ENCODE measurements at places on chromosomes 1 and 21.
A peak's percentile ranks its signal among the peaks of the same experiment; 100 is the strongest.

- H3K4me1 ChIP-seq: peaks cover 27% of the 10 kb centered on the region
- no peak overlapping the region for H3K4me3 ChIP-seq
- DNase-seq: no peak
- H3K27me3 ChIP-seq: no peaks in the 10 kb centered on the region
Observed at GRCh38 chr1:211827051-211827450, 3.5 kb downstream of the LPGAT1 start.

DNA sequence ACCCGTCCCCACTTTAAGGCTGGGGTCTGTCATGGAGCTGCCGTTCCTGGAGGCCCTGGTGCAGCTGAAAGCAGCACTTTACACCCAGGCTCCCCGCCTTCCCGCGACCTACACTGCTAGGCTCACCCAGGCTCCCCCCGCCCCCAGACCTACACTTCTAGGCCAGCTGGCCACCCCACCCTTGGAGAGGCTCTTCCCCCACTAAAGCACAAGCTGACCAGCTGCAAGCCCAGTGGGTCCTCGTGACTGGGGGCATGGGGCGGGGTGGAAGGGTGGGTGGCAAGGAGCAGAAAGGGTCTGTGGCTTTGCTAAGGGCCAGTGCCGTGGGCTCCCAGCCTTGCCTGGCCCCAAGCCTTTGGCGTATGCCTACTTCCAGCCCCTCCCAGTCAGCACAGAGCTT, 9.7 kb upstream of the ARHGEF16 start:
- H3K4me1 ChIP-seq: no peaks in the 10 kb centered on the region
- H3K27me3 ChIP-seq: no peaks in the 10 kb centered on the region
- no peak for DNase-seq
- H3K36me3 ChIP-seq: no peaks in the 10 kb centered on the region
- no peak overlapping the region for H3K27ac ChIP-seq

DNA sequence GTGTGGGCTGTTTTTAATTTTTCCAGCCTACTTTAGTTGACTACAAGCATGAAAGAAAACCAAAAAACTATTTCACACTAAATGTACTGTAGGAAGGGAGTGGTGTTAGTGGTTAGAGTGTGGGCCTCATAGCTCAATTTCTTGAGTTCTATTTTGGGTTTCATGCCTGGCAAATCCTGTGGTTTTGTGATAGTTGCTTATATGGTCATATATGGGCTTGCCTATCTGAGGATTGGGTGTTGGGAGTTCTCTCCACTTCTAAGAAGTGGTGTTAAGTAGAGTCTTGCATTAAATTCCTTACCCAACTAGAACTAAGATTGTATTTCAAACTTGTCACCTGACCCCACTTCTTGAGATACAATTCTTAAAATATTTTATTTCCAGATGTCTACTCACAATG, 37.8 kb upstream of the COL11A1 start:
- H3K27me3 ChIP-seq: no peaks in the 10 kb centered on the region
- no peak for DNase-seq
- no peaks in the 10 kb centered on the region for H3K4me1 ChIP-seq
- no peaks in the 10 kb centered on the region for H3K36me3 ChIP-seq
- H3K27ac ChIP-seq: no peak overlapping the region

- no peak overlapping the region for H3K27ac ChIP-seq
- no peaks in the 10 kb centered on the region for H3K27me3 ChIP-seq
- H3K4me3 ChIP-seq: no peak overlapping the region
- no peak for DNase-seq
Observed at GRCh38 chr1:178048426-178048825, 45.5 kb upstream of the RASAL2 start.

- peaks cover 57% of the 10 kb centered on the region for H3K36me3 ChIP-seq
- no peaks in the 10 kb centered on the region for H3K4me1 ChIP-seq
- no peaks in the 10 kb centered on the region for H3K27me3 ChIP-seq
- DNase-seq: no peak
Observed at GRCh38 chr1:17667641-17668040, 87.5 kb upstream of the ACTL8 start.

- no peaks in the 10 kb centered on the region for H3K27me3 ChIP-seq
- H3K4me3 ChIP-seq: no peak overlapping the region
- no peaks in the 10 kb centered on the region for H3K36me3 ChIP-seq
- H3K4me1 ChIP-seq: no peaks in the 10 kb centered on the region
- DNase-seq: no peak
- no peak overlapping the region for H3K27ac ChIP-seq
Observed at GRCh38 chr1:79197421-79197820, 190.9 kb upstream of the ADGRL4 start.

- H3K27me3 ChIP-seq: no peaks in the 10 kb centered on the region
- no peaks in the 10 kb centered on the region for H3K4me1 ChIP-seq
- H3K4me3 ChIP-seq: no peak overlapping the region
- H3K36me3 ChIP-seq: no peaks in the 10 kb centered on the region
Observed at GRCh38 chr1:51073456-51073855, 28.6 kb upstream of the C1orf185 start.

- no peak overlapping the region for H3K4me3 ChIP-seq
- no peak for DNase-seq
- no peaks in the 10 kb centered on the region for H3K36me3 ChIP-seq
Observed at GRCh38 chr21:40615505-40616376, 231.2 kb downstream of the DSCAM start.

DNA sequence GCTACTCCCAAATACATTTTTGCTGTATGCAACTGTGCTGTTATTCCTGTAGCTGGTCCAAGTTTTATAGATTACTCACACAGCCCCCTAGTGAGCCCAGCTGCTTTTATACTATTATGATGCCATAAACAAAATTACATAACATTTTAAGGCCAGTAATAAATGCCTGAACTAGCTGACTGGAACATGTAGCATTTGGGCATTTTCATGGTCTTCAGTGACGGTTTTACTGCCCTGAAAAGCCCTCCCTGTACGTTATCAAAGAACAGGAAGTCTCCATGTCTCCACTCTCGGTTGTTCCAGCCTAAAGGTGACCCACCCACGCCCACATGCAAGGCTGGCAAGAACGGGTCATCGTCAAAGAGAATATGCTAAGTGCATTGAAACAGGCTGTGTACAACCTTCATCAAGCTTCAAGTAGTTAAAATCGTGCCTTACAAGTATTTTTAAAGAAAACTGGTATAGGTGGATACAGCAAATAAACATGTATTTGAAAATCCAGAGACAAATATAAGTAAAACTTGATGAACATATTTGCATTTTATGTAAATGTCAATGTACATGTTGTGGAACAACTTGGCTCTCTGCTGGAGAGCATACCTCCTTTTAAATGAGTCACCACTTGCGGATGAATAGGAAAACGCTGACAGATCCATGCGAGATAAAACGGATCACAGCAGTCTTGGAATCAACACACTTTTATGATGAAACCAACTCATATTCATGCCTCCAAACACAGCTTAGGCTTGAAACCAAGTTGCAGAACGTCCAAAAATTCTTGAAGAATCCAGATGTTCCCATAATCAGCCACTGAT, 520.5 kb downstream of the SMYD3 start:
- H3K36me3 ChIP-seq: no peaks in the 10 kb centered on the region
- no peak overlapping the region for H3K4me3 ChIP-seq
- no peak for DNase-seq
- H3K4me1 ChIP-seq: peaks cover 14% of the 10 kb centered on the region

- H3K27me3 ChIP-seq: no peaks in the 10 kb centered on the region
- H3K27ac ChIP-seq: no peak overlapping the region
- DNase-seq: no peak
Observed at GRCh38 chr1:152225678-152226077, 1.7 kb upstream of the HRNR start.

DNA sequence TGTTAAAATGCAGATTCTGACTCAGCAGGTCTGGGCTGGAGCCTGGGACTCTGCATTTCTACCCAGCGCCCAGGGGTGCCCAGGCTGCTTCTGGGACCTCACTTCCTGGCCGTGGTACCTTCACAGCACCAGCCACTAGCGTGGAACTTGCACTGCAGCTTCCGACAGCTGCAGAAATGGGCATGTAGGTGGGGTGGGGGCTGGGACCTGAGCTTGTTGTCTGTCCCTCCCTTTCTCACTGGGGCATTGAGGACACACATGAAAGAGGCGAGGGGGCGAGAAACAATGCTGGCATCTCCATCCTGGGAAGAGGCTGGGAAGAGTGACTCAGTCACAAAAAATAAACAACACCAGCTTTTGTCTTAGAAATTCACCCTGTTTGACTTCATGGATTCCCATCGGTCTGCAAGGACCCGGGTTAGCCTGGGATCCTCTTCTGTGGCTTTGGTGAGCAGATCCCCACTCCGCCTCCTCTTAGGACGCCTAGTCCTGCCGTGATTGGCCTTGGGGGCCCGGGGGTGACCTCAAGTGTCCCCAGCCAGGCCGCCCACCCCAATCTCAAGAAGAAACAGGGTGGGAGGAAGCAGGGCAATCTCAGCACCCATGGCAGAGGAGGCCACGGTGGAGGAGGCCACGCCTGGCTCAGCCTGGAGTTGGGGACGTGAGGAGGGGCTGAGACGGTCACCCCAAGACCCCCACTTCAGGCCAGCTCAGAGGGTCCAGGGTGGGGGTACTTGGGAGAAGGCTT, 29.9 kb upstream of the POFUT2 start:
- peak overlapping the region; percentile 90 for H3K27ac ChIP-seq
- H3K4me1 ChIP-seq: peaks cover 43% of the 10 kb centered on the region
- H3K36me3 ChIP-seq: no peaks in the 10 kb centered on the region
- DNase-seq: peak; percentile 64

DNA sequence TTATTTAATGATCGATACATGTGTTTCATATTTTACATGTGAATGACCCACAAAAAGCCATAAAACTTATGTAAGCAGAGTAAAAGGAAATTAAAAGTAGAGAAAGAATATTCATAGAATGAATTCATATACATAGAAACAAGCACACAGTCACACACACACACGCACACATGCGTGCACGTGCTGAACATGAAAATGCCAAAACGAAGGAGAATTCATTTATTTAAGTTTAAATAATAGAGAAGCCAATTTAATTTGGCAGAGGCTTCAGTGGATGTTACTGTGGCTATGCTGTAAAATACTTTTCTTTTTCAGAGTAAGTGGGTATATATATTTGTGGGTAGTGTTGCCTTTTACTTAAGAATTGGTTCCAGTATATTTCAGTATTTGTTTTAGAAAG, 145.0 kb upstream of the C21orf91 start:
- no peak overlapping the region for H3K27ac ChIP-seq
- H3K4me1 ChIP-seq: no peaks in the 10 kb centered on the region
- H3K4me3 ChIP-seq: no peak overlapping the region
- H3K36me3 ChIP-seq: no peaks in the 10 kb centered on the region
- H3K27me3 ChIP-seq: no peaks in the 10 kb centered on the region

DNA sequence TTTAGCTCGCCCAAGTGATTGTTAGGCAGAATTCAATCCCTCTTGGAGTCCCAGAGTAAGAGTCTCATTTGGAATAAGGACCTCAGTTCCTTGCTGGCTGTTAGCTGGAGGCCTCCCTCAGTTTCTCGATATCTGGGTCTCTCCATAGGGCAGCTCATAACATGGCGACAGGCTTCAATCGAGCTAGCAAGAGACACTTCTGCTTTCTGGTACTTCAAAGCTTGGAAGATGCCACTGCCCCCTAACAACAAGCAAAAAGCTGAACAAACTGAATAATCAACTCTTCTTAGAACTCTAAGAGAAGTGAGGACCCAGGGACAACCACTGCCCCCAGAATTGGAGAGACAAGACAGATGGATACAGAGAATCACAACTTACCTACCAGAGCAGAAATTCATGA, 86.2 kb downstream of the TEX35 start:
- H3K4me1 ChIP-seq: no peaks in the 10 kb centered on the region
- H3K27me3 ChIP-seq: no peaks in the 10 kb centered on the region
- DNase-seq: no peak
- H3K36me3 ChIP-seq: no peaks in the 10 kb centered on the region

- peak overlapping the region; percentile 59 for H3K27ac ChIP-seq
- peak; percentile 76 for DNase-seq
- H3K36me3 ChIP-seq: no peaks in the 10 kb centered on the region
Observed at GRCh38 chr1:162663589-162664106, 31.4 kb downstream of the DDR2 start.

GRCh38 chr21:33755354-33755753, 113.1 kb downstream of the ITSN1 start:
- no peaks in the 10 kb centered on the region for H3K27me3 ChIP-seq
- no peak for DNase-seq
- H3K27ac ChIP-seq: no peak overlapping the region
- H3K4me3 ChIP-seq: no peak overlapping the region

- H3K4me3 ChIP-seq: no peak overlapping the region
- no peak overlapping the region for H3K27ac ChIP-seq
- DNase-seq: no peak
- no peaks in the 10 kb centered on the region for H3K27me3 ChIP-seq
- no peaks in the 10 kb centered on the region for H3K36me3 ChIP-seq
Observed at GRCh38 chr1:240998024-240998423, 359.0 kb downstream of the RGS7 start.

DNA sequence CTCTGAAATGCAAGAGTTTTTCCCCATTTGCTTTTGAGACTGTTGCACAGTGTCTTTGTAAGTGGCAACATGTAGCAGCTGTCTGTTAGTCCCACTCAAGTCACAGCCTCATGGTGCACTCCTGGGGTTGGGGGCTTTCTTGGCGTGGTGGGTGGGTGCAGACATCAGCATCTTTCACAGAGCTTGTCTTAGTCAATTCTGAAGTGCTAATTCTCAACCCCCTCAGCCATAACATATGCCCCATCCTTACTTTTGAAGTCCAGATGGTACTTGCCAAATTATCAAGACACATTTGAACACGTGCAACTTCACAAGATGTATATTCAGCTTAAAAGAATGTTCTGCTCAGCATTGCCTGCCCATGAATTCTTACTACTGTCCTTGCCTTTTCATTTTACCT, 87.1 kb downstream of the VCAM1 start:
- no peaks in the 10 kb centered on the region for H3K4me1 ChIP-seq
- H3K36me3 ChIP-seq: no peaks in the 10 kb centered on the region
- DNase-seq: no peak
- no peak overlapping the region for H3K4me3 ChIP-seq
- no peaks in the 10 kb centered on the region for H3K27me3 ChIP-seq

- no peak overlapping the region for H3K4me3 ChIP-seq
- no peaks in the 10 kb centered on the region for H3K27me3 ChIP-seq
- H3K4me1 ChIP-seq: no peaks in the 10 kb centered on the region
Observed at GRCh38 chr1:68281946-68282615, 49.8 kb upstream of the WLS start.

DNA sequence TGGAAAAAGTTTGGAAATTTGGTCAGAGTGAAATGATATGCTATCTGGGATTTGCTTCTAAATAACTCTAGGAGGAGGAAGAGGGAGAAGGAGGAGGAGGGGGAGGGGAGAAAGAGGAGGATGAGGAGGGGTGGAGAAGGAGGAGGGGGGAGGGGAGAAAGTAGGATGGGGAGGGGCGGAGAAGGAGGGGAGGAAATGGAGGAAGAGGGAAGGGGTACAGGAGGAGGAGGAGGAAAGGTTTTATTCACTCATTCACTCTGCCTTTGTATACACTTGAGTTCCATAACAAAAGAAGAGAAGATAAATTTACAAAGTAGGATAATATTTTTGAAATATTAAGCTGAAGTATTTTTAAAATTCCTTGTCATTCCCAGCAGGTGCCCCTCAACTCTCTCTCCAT, 6.3 kb upstream of the VPS26C start:
- DNase-seq: no peak
- peaks cover 5% of the 10 kb centered on the region for H3K4me1 ChIP-seq
- no peak overlapping the region for H3K27ac ChIP-seq
- H3K27me3 ChIP-seq: no peaks in the 10 kb centered on the region
- no peaks in the 10 kb centered on the region for H3K36me3 ChIP-seq
- H3K4me3 ChIP-seq: no peak overlapping the region
